ENCODE measurements at places on chromosomes 3 and 15.

GRCh38 chr3:124125315-124125714, 133.4 kb upstream of the ROPN1 start:
- DNase-seq, result no peak

DNA sequence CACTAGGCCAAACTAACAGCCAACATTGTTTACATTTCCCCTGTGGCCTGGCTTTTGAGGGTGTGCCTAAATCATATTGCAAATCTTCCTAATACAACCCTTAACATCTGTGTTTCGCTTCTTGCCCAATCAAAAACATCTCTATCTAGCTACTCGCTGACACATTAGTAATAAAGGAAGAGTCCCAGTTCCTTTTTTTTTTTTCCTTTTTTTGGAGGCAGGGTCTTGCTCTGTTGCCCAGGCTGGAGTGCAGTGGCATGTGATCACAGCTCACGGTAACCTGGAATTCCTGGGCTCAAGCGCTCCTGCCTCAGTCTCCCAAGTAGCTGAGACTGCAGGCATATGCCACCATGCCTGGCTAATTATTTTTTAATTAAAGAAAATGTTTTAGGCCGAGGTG, 2.1 kb upstream of the SRPRB start:
- no peak for DNase-seq

- no peak for DNase-seq
Measured at GRCh38 chr15:68593828-68594532, 15.2 kb downstream of the CORO2B start.

GRCh38 chr15:40281801-40282146, 1.1 kb downstream of the ANKRD63 start:
- no peak for DNase-seq

GRCh38 chr15:43509660-43510199, 7.7 kb upstream of the MAP1A start:
- DNase-seq, result no peak

GRCh38 chr3:192843119-192843518, 74.5 kb downstream of the MB21D2 start:
- no peak for DNase-seq

DNA sequence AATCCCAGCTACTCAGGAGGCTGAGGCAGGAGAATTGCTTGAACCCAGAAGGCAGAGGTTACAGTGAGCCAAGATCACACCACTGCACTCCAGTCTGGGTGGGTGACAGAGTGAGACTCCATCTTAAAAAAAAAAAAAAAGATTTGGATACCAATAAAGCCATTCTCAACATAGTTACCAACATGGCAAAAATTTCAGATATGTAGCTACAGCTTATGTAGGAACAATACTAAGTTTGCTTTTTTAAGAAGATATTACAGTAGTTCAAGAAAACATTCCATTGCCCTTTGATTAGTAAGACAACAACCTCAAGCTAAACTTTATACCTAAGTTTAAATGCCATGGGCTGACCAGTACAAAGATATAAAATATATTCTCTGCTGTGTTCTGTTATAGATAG, 34.4 kb downstream of the ZNF106 start:
- DNase-seq, result no peak

DNA sequence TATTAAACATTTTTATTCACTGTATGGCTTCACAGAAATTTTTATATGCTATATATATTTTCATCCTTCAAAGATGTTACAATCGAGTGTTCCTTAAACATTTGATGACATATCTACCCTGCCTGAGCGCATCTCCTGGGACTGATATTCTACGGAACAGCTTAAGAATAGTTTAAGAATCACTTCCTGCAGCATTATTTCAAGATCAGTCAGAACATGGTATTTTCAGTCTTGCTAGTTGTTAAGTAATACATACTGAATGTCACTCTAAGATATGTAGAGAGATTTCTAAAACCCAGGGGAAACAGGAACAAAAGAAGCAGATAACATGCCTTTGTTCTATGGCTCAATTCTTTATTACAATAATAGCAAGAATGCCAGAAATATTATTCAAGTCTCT, 8.7 kb downstream of the COL8A1 start:
- DNase-seq, result no peak

GRCh38 chr3:102608875-102609274, 174.1 kb downstream of the ZPLD1 start:
- DNase-seq, result no peak

- no peak for DNase-seq
Measured at GRCh38 chr3:131174752-131175151, 148.1 kb downstream of the NEK11 start.

DNA sequence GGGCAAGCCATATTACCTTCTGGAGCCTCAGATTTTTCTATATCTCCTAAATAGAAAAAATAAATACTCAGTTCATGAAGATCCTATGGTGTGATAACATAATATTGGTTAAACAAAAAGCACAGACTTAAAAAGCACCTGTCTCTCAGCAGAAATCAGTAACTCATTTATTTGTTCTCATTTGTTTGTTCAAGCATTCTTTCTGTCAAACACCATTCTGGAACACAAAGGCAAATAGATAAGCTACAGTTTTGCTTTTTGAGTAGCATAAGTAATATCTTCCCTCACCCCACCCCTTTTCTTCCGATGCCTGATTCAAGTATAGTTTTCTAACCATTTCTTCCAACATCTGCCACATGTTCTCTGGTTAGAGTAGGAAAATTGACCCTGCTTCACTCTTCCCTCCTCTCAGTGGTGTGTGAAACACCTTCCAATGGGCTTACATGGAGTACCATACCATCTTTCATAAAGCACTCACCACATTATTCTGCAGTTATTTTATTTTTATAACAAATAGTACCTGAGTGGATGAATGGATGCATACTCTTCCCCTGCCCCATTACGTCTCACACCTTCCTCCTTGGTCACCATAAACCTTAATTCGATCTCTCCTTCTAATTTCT, 8.4 kb upstream of the IL1RAP start:
- DNase-seq, result no peak

DNA sequence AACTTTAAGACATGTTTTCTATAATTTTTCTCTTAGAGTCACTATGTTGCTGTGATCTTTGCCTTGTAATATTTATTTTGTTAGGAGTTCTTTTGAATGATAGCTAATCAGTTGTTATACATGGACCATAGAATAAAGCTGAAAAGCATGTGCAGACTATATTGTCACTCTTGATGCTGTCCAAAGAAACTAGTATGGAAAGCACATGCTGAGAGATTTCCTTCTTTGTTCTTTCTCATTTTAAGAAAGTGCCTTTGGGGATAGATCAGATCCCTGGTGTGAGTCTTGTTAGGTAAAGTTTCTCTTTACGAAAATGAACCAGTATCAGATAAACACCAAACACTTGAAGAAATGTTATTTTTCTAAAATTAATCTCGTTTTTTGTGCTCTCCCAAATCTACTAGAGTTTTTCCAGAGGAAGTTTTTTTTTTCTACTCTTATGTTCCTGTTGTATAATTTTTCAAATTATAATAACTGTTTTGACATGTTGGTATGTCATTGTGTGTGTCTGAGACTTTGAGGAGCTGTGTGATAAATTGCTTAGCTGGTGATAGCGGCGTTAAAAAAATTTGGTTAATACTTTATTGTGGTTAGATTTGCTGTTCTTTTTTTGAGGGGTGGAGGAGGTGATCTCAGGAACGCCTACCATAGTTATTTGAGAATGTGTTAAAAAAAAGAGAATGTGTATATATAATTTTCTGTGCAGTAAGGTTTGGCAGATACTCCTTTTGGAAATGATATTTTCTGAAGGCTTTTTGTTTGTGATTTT, 2.2 kb downstream of the PIAS1 start:
- DNase-seq, result no peak

- DNase-seq, result no peak
Measured at GRCh38 chr3:108387063-108387462, 90.7 kb downstream of the HHLA2 start.

- DNase-seq, result no peak
Measured at GRCh38 chr3:111594781-111595180, 365 bp downstream of the ZBED2 start.

GRCh38 chr3:47337656-47338055, 43.2 kb upstream of the PTPN23 start:
- DNase-seq, result no peak

DNA sequence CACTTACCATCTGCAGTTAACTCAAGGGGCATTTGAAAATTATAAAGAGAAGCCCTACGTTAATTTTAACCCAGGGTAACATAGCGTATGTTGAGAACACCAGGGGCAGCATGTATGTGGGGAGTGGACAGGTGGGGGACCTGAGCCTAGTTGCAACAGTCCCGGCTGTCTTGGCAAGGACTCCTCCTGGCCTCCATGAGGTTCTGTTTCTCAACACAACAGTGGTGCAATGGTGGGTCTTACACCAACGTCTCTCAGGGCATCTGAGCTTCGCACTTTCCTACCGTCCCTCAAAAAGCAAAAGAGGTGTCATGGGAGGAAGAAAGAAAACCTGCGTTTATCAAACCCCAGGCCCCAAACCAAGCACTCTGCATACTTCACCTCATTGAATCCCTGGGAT, 50.6 kb downstream of the MGLL start:
- no peak for DNase-seq

DNA sequence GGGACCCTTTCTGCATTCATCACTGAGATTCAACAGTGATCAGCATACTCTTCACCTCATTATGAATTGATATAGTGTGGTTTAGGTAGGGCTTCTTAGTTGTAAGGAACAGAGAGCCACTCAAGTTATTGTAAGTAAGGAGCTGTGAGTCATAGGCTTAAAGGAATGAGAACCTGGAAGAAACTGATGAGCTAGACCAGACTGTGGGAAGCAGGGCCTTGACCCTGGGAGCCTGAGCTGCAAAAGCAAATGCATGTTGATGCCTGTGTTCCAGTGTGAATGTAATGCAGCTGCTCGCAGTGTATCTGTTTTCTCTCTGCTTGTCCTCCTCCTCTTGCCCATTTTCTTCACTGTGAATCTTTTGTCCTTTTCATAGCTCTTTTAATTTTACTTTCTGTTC, 13.6 kb downstream of the ZKSCAN7 start:
- no peak for DNase-seq

DNA sequence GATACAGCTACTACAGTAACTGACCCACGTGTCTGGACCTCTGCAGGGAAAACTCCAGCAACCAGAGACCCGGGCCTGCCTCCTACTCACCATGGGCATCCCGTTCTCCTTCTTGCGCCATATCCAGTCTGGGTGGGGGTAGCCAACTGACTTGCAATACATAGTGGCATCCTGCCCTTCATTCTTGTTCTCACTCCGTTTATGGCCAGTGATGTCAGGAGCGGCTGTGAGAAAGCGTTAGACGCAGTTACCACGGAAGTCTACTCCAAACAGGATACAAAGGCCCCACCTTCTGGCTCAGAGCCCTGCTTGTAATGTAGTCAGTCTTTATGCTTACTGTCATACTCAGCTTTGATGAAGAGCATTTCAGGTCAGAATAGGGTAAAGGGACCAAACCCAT, 59.6 kb downstream of the NPTN start:
- no peak for DNase-seq

DNA sequence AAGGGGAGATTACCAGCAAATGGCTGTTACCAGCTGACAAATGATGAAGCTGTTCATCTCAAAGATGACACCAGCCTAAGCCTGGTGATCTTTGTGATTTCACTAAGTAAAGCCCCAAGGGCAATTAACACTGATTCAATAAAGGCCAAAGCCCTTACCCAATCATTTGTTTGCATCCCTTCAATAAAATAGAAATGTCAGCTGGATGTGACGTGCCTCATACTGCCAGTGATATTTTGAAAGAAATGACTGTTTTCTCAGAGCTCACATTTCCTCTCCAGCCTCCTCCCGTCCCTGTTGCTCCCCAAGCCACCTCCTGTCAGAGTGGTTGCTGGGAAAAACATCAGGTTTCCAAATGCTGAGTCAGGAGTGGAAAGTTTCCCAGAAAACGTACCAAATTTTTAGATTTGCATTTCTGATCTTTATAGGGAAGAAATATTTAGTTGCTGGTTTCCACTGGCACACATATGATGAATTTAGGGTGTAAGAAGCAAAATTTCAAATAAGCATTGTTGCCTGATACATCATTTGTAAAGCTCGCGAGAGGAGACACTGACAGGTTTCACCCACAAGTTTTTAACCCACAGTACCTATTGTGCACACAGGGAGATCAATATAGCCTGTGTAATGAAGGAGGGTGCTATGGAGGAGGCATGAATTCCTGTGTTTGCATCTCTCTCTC, 21.0 kb downstream of the C2CD4A start:
- no peak for DNase-seq

- no peak for DNase-seq
Measured at GRCh38 chr3:149654188-149654601, 3.6 kb downstream of the WWTR1 start.

GRCh38 chr3:172658344-172659245, 52.3 kb downstream of the NCEH1 start:
- DNase-seq, result peak; percentile 92

DNA sequence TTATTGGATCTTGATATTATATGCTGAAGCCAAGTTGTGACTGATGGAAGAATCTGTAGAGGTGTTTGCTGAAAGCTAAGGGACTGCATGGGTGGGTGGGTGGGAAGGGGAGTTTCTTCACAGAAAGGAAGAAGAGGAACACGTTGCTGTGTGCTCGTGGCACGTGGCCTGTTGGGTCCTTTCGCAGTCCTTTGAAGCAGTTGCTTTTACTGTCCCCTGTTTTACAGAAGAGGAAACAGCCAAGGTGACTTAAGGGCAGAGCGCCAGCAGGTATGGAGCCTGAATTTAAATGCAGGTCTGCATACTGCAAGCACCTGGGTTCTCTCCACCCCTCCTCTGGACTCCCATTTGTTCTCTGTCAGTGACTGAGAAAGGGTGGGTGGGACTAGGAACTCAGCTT, 59.4 kb upstream of the PRR23C start:
- DNase-seq, result no peak

GRCh38 chr15:98626153-98626552, 22.2 kb upstream of the IGF1R start:
- no peak for DNase-seq

- DNase-seq, result peak; percentile 69
Measured at GRCh38 chr3:149273096-149273751, 51.6 kb upstream of the CP start.

DNA sequence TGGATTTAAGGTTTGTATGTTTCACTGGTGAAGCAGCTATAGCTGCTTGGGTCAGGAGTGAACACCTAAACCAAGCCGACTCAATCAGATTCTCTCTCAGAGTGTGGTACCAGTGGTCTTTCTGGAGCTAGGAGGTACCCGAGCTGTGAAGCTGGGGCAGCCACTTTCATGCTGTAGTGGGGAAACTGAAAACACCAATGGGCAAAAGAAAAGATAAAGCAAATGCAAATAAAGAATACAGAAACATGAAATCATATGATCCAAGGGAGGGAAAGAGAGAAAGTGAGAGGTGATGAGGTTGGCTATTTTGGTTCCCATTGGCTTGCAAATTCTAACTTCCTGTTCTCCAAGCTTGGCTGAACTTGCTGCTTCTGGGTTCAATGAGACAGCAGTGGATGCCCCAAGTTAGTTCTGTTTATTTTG, 212.3 kb upstream of the CFAP20DC start:
- no peak for DNase-seq

DNA sequence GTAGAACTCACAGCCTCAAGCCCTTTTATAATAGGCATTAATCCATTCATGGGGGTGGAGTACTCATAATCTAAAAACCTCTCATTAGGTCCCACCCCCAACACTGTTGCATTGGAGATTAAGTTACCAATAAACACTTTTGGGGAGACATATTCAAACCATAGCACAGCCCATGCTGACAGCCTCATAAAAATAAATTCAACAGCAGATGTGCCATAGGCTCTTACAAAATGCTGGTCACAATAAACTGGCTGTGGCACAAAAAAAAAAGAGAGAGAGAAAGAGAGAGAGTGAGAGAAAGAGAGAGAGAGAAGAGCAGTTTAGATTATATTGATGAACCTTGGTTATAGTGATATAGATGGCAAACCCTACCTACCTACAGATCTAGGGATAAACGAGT, 1000.9 kb downstream of the TUSC7 start:
- DNase-seq, result no peak
